ENCODE measurements at places on chromosomes 7 and 10.
A peak's percentile ranks its signal among the peaks of the same experiment; 100 is the strongest.

GRCh38 chr10:49320191-49320590 is 21.2 kb downstream of the C10orf71 start:
- no peak for DNase-seq

GRCh38 chr7:140084972-140085371 is 22.2 kb upstream of the PARP12 start:
- DNase-seq = no peak

DNA sequence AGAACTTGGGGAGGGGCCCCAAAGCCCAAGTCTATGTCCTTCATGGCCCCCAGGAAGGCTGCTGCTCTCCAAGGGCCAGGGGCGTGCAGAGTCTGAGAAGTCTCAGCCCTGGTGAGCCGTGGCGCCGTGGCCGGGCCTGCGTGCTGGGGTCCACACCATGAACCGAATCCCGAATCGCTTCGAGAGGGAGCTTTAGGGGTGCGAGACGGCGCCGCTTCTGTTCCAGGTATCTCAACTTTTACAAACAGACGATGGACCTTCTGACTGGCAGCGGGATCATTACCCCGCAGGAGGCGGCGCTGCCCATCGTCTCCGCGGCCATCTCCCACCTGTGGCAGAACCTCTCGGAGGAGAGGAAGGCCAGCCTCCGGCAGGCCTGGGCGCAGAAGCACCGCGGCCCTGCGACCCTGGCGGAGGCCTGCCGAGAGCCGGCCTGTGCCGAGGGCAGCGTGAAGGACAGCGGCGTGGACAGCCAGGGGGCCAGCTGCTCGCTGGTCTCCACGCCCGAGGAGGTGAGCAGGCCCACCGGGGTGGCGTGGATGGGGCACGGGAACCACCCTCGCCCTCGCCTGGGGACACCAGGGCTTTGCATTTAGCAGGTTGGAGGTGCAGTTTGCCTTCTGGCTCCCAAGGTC is 12.7 kb downstream of the STRA8 start:
- DNase-seq = no peak

- peak; percentile 19 for DNase-seq
These were observed 724.5 kb downstream of the ANKRD7 start for GRCh38 chr7:118949031-118949430.

DNA sequence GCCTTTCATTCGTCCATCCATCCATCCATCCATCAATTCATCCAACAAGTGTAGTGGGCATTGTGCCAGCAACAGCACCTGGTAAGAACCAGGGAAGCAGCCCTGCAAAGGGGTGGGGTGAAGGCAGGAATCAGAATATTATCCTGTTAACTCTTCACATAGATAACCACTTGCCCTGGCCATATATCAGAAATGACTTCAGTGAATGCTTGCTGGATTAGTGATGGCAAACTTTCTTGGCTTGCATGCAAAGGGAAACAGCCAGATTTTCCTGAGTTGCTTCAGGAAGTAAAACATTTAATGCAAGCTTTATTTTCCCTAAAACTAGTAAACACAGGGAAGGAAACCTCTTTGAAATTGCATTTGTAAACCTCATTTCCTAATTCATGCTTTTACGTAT is 743 bp downstream of the OR2A5 start:
- no peak for DNase-seq

DNA sequence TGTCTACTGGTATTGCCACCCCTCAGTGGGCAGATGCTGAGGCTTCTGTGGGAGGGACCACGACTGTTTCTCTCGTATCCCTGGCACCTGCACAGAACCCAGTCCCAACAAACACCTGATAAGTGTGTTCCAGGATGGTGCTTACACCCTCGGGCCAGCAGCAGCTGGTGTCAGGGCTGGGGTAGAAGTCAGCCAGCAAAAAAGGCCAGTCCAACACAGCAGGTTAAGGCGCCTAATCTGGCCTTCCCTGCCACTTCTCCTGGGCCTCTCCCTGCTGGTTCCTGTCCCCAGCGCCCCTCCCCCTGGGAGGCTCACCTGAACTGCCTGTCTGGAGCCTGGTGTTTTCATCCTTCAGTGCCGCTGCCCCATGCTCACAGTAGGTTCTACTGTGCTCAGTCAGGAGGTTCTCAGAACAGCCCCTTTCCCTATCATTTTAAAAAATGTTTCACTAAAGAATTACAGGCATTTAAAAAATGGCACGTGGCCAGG is 20.0 kb downstream of the PODXL start:
- no peak for DNase-seq

DNA sequence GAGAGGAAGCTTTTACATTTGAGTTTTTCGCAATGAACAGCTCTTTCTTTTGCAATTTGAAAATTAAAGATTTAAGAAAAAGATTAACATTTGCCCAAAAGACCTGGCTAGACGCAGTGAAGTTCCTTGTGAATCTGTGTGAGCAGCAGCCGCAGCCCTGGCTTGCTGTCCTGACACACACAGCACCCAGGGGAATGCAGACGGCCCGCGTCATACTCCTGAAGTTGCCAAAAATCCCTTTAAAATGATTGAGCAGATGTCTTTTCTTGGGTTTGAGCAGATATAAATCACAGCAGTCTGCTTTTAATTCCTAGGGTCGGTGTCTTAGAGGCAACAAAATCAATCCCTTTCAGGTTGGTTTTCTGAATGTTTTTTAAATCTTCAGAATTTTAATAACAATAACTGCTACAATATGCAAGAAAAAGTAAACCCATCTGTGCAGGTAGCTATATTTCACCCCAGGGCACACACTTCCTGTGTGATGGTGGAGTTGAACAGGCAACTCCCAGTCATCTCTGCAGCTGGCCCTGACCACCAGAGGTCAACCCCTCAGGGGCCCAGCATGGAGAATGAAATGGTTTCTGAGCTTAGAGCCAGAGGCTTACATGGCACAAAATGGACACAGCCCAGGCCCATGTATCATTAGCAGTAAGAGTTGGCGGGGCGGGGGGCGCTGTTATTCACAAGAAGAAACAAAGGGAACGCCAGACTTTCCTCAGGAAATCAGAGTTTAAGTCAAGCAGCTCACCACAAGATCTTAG is 32.2 kb upstream of the TRIL start:
- no peak for DNase-seq

GRCh38 chr10:50629495-50630122 is 5.9 kb upstream of the SGMS1 start:
- DNase-seq = no peak

- no peak for DNase-seq
These were observed 125.4 kb upstream of the TARP start for GRCh38 chr7:38398725-38399321.

GRCh38 chr10:100779329-100779728 is 33.9 kb downstream of the PAX2 start:
- DNase-seq = no peak

DNA sequence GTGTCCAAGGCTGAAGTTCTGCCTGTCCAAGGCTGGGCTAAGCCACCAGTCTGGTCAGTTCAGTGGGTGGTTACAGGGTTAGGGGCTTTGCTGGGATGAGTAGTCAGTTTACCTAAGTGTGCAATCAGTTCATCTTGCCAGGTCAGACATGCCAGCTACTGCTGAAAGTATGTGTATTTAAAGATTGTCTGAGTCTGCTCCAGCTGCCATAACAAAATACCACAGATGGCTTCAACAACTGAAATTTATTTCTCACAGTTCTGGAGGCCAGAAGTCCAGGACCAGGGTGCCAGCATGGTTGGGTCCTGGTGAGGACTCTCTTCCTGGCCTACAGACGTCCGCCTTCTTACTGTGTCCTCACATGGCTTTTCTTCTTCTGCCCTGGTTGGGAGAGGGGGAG is 52.4 kb upstream of the TNS3 start:
- no peak for DNase-seq

DNA sequence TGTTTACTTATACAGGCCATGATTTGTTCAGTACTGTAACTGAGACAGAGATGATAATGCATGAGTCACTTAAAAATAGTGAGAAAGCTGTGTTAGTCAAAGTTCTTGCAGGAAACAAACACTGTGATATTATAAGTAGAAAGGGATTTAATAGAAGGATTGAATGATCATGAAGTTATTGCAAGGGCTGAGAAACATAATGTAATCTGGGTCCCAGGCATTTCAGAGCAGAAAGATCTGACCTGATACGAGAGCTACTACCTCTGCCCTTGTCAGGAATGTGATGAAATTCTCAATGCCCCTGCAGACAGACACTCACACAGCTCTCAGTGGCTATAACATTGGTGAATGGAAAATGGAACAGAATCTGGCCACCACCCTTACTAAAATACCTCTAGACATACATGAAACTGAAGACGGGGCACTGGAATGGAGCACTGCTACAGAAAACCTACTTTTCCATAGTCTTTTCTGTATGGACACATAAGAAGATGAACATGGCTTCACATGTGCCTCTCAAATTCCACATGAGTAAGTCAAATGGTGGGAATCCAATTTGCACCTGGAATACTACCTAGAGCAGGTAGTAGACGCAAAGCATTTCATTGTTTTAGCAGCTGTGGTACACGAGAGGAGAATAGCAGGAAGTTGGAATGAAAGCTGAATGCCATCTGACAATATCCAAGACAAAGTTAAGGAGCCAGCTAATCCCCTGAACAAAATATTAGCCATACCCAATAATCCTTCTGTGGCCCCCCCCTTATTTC is 19.1 kb upstream of the VWDE start:
- no peak for DNase-seq

DNA sequence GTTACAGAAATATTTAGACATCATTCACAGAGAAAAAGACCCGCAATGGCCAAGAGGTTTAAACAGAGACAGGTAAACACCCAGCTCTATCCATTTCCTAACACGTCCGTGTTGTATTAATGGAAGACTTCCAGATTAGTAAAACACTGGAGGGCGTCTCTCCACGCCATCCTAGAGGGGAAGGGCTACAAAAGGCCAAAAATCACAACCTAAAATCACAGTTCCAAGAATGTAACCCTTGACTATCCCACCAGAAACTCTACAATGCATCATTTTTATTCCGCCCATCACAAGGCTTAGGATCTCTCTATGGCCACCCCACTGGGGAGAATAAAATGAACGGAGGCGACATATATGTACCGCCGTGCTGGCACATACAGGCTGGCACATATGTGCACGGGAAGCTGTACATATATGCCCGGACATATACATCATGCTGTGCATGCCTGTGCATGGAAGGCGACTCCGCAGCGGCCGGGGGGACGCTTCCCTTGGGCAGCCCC is 734 bp downstream of the PCLO start:
- DNase-seq = no peak

GRCh38 chr7:155799514-155799913 is 12.7 kb downstream of the SHH start:
- DNase-seq = no peak

GRCh38 chr7:93219868-93220267 is 6.4 kb downstream of the HEPACAM2 start:
- DNase-seq = no peak

DNA sequence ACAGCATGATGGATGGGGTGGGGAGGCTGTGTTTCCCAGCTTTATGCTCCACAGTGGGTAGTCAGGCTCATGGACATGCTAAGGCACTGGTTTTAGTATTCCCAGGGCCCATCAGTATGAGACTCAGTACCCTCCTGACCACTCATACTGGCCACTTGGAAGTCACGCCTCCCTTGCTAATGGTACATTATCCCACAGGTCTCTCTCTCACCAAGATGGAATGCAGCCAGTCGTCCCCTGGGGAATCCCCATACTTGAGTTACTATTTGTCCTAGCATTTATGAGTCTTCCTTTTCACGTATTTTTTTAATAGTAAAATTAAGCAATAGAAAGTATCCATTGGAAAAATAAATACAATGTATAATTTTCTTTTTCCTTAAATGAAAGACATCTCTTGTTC is 80.6 kb upstream of the TBX20 start:
- no peak for DNase-seq

DNA sequence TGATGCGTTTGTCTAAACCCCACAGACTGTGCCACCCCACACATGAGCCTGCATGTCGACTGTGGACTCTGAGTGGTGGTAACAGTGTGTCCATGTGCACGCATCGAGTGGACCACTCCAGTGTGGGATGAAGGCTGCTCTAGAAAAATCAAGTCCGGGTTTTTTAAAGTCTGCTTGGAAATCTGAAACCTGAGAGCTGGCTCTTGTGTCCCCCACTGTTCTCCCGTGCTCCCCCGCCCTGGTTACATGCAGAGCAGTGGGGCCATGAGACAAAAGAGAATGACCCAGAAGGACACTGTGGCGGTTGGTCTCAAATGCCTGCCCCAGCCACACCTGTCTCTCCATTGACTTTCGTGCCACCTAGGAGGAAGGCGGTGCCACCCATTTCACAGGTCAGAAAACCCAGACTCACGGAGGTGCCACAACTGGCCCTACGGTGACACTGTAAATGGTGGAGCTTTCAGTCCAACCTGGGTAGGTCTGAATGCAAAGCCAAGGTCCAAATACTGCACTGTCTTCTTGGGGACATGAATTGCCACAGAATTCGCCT is 27.3 kb upstream of the PWWP2B start:
- no peak for DNase-seq

GRCh38 chr7:137981668-137982067 is 20.2 kb downstream of the CREB3L2 start:
- DNase-seq = no peak

DNA sequence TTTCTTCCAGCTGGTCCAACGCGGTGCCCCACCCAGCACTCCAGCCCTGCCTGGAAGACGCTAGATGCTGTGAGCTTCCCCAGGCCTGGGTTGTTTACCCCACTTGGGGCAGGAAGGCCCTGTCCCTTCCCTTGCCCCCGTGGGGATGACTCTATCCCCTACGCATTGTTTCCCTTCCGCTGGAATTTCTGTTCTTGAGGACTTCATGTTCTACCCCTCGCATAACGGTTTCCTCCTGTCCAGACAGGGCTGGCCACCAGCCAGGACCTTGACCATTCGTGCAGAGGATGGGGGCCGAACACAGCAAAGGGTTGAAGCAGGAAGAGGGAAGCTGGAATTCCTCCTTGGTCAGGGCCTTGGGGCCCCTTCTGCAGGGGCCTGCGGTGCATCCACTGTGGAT is 14.7 kb upstream of the SERPINE1 start:
- DNase-seq = peak; percentile 67

- DNase-seq = no peak
These were observed 880.0 kb upstream of the LRRTM3 start for GRCh38 chr10:66045859-66046258.

- DNase-seq = no peak
These were observed 91.0 kb downstream of the PTPRE start for GRCh38 chr10:127997937-127998336.

DNA sequence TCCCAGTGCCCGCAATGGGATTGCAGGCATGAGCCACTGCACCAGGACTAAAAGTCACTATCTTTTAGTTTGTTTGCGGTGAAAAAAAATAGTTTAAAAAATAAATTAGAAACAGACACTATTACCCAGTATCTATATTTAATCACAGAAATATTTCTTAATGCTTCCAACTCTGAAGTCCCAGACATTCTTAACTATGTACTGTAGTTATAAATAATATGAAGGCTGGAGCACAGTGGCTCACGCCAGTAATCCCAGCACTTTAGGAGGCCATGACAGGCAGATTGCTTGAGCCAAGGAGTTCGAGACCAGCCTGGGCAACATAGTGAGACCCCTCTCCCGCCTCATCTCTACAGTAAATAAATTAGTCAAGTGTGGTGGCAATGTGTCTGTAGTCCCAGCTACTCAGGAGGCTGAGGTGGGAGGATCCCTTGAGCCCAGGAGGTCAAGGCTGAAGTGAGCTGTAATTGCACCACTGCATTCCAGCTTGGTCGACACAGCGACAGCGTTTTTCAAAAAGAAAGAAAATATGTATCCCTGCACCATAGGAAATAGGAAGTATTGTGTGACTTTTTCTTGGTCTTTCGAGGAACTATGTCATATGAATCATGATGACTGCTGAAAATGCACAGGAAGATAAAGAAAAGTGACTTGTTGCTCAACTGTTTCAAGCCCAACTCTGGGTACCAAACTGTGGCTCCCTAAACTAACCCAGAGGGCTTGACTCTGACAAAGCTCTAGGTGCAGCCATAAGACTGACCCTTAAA is 74.9 kb upstream of the STEAP1B start:
- DNase-seq = no peak

- no peak for DNase-seq
These were observed 82.7 kb downstream of the AKR1D1 start for GRCh38 chr7:138158739-138159528.

Measured in epithelial cell of proximal tubule (primary cell).